ENCODE measurements at places on chromosomes 3 and 15.
A peak's percentile ranks its signal among the peaks of the same experiment; 100 is the strongest.

DNA sequence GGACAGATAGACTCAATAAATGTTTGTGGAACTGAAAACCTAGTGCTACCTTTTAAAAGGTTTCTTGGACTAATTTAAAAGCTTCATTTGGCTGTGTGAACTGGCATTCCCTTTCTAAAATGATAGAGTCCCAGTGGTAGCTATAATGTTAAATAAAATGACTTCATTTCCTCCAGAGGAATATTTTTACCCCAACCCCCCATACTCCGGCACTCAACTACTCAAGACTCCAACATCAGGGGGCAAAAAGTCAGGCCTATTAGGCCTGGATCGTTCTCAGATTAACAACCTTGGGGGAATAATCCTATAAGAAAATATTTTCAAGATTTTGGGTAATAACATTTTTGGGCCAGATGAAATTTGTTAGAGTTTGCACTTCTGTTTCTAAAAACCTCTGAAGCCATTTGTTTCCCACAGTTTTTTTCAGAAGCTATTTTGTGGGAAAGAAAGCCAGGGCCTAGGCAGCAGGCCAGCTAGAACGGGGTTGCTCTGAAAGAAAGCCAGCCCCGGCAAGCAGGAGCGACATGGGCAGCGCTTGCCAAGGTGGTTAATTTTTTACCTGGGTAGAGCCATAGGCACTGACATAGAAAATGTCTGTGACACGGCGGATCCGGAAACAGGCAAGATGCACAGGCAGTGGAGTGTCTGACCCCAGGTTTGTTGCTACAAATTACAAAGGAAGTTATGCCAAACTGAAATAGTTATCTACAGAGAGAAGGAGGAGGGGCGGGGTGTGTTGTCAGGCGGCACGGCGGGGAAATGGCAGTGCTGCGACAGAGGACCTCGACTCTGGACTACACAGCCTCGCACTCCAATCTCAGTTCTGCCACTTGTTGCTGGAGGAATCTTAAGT is 84.6 kb downstream of the MAGI1 start:
- DNase-seq, result peak; percentile 14

DNA sequence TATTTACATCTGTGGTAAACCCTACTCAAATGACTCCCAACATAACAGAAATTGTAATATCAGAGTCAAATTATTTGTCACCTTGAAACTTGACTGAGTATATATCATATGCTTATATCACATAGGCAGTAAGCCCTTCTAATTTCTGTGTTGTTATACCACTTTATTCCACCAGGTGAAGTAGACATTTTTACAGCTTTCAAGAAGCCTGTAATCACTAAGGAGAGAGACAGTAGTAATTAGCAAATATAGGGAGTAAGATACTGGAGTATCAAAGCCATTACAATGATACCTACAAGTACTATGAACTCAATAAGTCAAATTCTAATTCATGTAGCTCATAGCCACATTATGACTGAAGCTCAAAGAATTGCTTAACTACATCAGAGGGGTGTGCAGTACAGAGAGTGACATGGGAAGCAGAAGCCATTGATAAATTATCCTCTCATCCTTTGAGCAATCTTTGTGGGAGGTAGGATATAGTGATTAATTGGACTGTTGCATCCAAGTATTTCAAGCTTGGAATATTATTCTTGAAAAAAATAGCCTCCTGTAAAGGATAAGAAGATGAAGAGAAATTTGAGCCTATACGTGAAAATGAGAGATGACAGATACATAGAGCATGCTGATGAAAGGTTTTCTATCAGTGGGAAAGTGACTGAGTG is 1005.9 kb downstream of the ZPLD1 start:
- no peak for DNase-seq

DNA sequence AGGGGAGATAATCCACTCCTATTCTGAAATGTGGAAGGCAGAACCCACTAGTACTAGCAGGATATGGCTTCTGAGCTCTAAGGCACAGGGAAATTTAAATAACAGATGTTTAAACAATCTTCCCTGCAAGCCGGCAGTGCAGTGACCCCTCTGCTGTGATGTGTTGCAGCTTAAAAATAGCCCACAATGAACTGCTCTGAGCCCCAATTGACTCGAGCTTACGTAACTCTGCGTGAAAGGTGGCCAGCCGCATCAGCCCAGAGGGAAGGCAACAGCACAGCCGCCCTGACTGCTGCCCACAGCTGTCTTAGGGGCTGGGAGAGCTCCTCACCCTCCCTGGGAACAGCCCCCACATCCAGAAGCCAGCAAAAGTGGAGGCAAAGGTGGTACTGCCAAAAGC is 12.5 kb upstream of the CAMKV start:
- no peak for DNase-seq

- DNase-seq, result no peak
Measured at GRCh38 chr15:26095710-26096330, 232.7 kb upstream of the ATP10A start.

GRCh38 chr3:72614394-72615074 is 233.7 kb downstream of the SHQ1 start:
- DNase-seq, result no peak

DNA sequence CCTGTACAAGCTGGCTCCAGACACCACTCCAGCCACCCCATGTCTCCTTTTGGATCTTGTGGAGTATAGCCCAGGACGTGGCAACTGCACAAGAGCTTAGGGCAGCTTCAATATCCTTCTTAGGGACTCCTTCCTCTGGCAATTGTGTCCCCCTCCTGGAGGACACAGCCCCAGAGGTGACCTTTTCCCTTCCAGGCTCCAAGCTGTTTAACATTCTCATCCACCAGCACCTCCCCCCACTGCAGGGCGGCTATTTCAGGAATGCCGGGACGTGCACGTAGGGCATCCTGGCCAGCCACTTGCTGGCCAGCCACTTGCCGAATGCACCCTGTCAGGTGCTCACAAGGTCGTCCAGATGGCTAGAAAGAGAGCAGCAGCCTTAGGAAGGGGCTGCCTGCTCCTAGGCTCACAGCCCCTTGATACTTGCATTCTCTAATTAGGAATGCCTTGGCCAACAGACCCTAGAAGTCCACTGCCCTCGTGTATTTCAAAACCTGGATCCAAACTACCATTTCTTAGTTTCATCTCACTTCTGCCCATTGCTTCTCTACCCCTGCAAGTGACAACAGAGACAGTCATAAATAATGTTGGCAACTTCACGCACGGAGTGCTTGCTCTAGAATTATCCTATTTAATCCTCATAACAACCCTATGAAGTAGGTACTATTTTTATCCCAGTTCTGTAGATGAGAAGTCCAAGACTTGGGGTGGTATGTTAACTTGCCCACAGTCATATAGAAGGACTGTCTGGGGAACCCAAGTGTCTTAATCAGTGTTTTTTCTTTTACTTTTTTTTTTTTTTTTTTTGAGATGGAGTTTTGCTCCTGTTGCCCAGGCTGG is 24.5 kb upstream of the IDH2 start:
- DNase-seq, result no peak

DNA sequence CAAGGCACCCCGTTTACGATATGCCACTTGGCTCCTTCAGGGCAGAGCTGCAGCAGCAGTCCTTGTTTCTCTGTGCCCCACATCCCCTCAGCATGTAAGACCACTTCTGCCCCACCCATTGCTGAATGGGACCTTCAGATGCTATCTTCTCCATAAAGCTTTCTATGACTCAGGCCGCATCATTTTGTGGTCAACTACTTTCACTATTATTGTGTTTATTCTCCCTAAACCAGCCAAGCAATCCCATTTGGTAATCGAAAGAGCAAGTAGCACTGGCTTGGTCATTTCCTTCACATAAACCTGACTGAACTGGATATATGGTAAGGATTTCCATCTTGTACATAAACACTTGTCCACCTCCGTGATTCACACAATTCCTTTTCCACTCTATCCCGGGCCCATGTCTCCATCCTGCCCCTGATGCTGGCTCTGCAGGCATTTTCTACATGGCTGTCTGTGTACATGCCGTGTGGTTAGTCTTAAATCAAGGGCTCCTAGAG is 25.7 kb downstream of the LIPC start:
- DNase-seq, result no peak

DNA sequence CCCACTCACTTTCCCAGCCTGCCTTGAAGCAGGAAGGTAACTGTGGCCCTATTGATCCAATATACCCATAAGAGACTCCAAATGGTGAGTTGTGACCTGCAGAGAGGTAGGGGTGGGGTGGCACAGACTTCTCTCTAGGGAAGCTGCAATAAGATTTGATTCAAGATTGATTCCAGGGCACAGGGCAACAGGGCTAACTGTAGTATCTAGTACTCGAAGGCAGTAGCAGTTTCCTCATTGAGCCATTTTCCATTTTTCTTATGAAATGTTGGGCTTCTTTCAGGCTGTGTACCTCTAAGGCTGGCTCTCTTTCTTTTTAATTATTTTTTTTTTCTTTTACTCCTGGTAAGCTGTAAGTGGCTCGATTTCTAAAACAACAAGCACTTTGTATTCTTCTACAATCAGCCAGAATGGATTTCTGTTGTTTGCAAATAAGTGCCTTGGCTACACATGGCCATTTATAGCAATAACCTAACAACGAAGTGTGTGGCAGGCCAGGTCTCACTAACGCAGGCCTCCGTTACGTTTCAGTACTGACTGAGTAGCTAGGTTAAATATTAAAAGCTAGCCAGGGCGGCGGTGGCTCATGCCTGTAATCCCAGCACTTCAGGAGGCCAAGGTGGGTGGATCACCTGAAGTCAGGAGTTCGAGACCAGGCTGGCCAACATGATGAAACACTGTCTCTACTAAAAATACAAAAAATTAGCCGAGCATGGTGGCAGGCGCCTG is 19.3 kb downstream of the CCDC12 start:
- DNase-seq, result no peak

DNA sequence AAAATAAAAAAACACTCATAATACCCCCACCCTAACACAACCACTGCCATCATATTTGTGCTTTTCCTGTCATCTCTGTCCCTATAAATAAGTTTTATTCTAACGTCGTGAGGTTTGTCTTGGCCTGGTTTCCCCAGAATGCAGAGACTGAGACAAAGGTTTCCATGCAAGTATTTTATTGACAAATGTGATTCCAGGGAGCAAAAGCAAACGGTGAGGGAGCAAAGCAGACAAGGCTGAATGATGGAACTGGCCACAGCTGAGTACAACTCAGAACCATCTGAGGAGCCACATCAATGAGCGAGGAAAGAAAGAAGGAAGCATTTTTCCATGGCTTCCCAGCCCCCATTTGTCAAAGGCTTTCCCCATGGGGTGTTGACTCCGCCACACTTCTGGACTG is 37.7 kb upstream of the LARS2 start:
- no peak for DNase-seq

GRCh38 chr3:10025205-10026083 is 793 bp upstream of the FANCD2 start:
- no peak for DNase-seq

DNA sequence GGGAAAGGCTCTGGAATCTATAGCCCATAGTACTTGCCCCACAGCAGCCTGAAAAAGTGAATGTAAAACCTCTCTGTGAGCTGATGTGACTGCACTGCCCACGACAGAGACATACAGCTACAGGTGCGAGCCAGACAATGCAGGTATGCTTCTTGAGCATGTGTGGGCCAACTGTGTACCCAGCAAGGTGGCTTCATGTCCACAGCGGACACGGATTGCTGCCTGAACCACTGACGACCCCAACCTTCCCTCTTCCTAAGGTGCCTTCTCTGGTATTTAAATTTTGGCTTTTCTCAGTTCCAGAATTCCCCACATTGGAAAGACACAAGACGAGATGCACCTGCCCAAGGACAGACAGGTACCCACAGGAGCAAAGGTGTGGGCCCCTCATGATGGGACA is 65.8 kb downstream of the SCN5A start:
- no peak for DNase-seq

DNA sequence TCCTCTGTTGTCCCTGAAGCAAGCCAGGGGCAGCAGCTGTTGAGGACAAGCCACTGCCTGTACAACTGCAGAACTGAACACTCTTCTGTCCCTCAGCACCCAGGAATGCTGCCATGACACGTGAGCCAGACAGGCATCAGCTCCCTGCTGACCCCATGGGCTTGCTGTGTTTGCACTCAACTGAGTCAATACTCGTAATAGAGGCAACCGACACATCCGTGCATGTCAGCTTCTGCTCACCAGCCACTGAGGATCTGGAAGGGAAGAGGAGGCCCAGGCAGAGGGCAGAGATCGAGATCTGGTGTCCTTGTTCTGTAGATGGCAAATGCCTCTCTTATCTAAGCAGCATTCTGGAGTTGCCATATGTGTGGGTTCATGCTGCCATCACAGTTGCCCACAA is 54.3 kb upstream of the SEC61A1 start:
- no peak for DNase-seq

DNA sequence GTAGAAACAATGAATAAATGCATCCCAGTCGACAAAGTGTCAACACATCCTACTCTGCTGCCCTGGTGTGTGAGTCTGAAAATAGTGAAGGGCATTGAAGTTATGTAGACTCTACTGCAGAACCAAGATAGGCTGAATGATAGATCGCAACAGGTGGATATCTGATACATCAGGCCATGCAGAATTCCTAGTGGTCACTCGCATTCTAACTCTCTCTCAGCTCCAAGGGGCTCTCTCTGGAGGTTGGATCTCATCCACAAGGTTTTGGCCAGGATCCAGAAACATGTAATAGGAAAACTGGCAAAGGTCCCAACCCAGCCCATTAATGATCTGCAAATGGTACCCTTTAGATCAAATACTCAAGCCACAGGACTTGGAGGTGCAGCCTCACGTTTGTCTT is 514.1 kb downstream of the MAGI1 start:
- no peak for DNase-seq

- no peak for DNase-seq
Measured at GRCh38 chr15:94295275-94295674, 63.9 kb downstream of the MCTP2 start.

- peak; percentile 50 for DNase-seq
Measured at GRCh38 chr3:164912916-164913315, 165.4 kb downstream of the SI start.

DNA sequence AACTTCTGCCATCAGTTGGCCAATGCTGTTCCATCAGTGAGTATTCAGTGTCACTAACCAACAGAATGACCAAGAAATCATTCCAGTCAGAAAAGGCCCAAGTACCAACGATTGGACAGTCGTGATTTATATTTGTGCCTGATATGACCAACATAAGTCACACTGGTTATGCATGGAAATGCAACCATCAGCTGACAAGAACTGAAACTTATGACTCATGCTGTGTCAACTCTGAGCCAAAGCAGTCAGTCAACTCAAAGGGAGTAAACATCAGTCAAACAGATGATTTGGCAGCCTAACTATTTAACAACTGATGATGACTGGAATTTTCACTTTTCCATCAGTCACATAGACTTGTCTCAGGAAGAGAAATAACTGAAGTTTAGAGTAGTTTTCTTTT is 142.4 kb downstream of the ANXA2 start:
- no peak for DNase-seq

GRCh38 chr15:62068071-62068809 is 1.5 kb downstream of the C2CD4A start:
- DNase-seq, result peak; percentile 85

- DNase-seq, result no peak
Measured at GRCh38 chr3:46399557-46399956, 7.3 kb downstream of the CCR5AS start.

DNA sequence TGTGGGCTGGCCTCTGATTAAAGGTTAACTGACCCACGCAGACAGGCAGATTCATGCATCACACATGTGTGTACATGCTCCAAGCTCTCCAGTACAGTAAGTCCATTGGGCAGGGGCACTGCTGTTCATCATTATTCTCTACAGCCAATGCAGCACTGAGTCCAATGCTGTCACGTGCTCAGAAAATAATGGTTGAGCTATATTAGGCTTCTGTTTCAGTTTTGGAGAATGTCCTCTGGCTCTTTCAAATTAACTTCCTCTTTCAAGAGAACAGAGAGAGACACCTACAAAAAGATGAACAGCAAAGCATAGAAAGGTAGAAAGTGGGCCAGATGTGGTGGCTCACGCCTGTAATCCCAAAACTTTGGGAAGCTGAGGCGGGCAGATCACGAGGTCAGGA is 202.6 kb downstream of the MEX3B start:
- no peak for DNase-seq

GRCh38 chr3:46693038-46693891 is at the start of gene ALS2CL:
ALS2CL (minus strand) TSS chr3:46693679; CDS start chr3:46689440, 4,239 bp downstream.
- DNase-seq, result peak; percentile 42

Measured in posterior cingulate gyrus (tissue), 11 donors.